ENCODE measurements at places on chromosomes 6 and 20.

GRCh38 chr20:50658804-50659380 is 32.5 kb downstream of the RIPOR3 start:
- no peak for DNase-seq

- no peak for DNase-seq
These were observed 12.1 kb upstream of the UBE2J1 start for GRCh38 chr6:89364586-89364985.

- DNase-seq, result peak; percentile 89
These were observed 2.1 kb downstream of the TAAR5 start for GRCh38 chr6:132587424-132587823.

- DNase-seq, result no peak
These were observed 9.5 kb downstream of the RPL10A start for GRCh38 chr6:35477551-35478179.

GRCh38 chr6:149754548-149754947 is 5.0 kb downstream of the PCMT1 start:
- DNase-seq, result peak; percentile 40

DNA sequence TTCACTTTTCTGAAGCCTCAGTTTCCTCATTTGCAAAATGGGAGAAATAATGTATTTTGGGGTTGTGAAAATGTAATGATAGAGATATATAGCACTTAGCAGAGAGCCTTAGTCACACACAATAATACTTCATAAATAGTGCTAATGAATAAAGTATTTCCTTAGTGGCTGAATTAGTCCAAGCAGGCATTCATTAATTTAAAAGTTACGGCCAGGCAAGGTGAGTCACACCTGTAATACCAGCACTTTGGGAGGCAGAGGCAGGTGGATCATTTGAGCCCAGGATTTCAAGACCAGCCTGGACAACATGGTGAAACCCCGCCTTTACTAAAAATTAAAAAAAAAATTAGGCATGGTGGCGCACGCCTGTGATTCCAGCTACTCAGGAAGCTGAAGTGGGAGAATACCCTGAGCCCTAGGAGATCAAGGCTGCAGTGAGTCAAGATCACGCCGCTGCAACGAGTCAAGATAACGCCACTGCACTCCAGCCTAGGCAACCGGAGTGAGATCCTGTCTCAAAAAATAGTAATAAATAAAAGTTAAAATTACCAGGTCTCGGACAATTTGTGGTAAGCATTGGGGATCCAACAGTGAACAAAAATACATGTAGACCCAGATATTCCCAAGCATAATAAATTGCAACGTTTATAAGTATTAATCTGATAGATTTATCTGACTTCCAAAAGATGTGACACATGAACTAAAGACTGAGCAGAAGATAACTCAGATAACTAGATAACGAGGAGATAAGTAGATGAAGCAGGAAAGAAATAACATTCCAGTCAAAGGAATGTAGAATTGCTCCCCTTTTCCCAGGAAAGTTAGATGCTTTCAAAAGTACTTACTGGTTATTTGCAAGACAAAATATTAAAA is 2.1 kb upstream of the IBTK start:
- DNase-seq, result no peak

- DNase-seq, result no peak
These were observed 78.7 kb upstream of the PRSS16 start for GRCh38 chr6:27168586-27169443.

DNA sequence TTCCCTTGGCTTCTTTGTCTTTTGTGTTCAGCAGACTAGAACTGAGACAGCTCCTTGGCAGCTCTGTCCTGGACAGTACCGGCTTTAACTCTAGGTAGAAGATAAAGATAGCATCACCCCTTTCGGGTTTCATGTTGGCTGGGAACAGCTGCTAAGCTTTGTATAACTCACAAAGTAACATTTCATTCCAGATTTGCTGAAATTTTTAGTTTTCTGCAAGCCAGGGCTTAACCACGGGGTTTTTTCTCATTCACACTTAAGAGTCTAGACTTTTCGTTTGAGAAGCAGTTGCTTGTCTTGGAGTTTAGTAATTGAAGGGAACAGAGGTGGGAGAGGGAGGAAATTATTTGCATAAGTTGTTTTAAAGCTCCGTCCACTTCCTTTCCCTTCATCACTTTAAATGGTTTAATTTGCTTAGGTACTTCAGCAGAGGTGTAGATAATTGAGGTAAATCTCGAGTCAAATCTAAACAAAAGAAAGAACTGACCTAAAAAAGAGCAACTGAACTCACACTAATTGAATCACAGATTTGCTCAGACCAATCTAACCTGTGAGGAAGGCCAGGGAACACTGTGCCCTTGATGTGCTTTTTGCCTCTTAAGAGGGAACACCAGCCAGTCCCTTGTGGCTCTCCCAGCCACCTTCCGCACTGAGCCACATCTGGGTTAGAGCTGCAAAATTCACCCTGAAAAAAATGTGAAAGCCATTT is 48.3 kb downstream of the RREB1 start:
- no peak for DNase-seq

DNA sequence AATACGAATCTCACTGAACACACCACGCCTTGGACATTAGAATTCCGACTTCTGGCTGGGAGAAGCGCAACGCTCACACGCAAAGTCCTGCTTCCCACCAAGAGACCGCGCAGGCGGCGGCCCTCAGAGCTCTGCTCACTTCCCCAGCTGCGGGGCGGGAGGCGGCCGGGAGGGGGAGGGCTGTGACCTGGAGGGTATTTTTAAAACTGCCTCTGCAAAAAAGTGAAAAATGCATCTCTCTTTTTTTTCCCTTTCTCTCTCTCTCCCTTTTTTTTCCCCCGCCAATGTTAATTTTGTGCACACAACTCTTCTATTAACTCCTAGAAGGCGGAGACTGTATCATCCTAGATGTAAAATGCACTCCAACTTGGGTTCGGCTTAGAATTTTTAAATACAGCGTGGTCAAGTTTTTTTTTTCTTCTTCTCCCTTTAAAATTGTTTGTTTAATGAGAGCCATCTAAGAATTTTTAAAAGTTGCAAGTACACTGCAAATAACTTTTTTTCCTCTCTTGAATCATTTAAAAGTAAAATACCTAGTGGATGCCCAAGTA is 66.4 kb downstream of the STX11 start:
- DNase-seq, result peak; percentile 6

GRCh38 chr6:87658516-87658915 is 43.5 kb downstream of the AKIRIN2 start:
- DNase-seq, result no peak

GRCh38 chr20:39452583-39453340 is 490.6 kb downstream of the DHX35 start:
- no peak for DNase-seq

DNA sequence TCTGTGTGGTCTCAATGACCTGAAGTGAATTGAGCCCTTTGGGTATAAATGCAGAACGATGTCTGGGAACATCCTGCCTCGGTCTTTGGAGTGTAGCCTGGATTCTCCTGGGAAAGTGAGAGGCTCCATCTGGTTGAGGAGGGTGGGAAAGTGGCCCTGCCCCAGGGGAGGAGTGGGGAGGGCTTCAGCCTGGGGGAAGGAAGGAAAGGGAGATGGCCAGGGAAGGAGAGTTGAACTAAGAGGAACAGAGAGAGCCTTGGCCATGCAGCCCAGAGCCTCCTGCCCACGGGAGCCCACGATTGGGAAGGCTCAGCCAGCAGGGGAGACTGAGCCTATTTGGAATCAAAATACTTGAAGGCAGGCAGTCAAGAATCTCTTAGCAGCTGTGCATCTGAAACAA is 2.3 kb upstream of the EPB41L1 start:
- no peak for DNase-seq

GRCh38 chr20:11676630-11677287 is 240.9 kb upstream of the BTBD3 start:
- DNase-seq, result no peak

- peak; percentile 36 for DNase-seq
These were observed at the start of gene ITPR3 for GRCh38 chr6:33620856-33621710. TSS of gene ITPR3 (plus strand) at chr6:33621322. CDS start at chr6:33621603, 281 bp downstream.

DNA sequence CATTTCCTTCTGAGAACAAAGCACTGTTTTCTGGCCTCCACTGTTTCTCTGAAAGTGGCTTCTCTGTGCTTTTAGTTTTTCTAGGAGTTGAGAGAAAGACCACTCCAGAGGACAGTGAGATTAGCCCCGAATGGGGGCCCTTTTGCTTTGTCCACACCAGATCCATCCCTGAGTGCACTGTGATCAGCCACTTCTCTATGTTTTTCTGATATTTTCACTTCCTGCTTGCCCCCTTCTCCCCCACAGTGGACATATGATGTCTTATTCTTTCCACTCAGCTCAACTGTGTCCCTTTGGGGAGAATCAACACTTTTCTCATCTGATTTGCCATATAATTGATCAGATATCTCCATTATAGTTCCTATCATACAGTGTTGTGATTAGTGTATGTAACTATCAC is 35.6 kb upstream of the HIVEP1 start:
- no peak for DNase-seq

DNA sequence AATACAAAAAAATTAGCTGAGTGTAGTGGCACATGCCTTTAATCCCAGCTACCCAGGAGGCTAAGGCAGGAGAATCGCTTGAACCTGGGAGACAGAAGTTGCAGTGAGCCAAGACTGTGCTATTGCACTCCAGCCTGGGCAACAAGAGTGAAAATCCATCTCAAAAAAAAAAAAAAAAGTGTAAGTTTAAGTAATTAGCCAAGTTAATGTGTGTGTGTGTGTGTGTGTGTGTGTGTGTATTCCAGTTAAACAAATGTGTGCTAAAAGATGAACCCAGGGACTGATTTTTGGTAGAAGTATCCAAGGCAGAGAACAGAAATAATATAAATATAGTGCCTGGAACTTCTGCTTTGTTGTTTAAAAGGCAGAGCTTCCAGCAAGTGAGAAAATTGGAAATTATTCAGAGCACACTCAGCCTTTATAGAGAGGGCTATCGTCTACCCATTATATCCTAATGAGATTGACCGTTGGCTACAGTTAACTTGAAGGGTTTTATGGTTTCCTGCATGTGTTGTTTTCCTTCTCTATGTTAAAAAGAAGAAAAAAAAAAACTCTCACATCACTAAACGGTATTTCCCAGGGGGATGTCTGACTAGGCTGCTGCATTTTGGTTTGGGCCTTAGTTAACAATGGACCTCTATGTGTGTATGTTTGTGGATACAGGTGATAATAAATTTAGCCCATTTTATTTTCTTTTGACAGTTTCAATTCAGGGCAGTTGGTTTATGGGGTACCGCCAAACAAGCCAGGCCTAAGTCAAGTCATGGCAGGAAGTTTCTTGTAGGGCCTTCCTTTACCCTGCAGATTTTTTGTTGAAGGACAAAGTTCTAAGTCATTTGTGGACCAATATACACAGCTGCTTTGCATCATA is 9.8 kb downstream of the SOX4 start:
- no peak for DNase-seq

DNA sequence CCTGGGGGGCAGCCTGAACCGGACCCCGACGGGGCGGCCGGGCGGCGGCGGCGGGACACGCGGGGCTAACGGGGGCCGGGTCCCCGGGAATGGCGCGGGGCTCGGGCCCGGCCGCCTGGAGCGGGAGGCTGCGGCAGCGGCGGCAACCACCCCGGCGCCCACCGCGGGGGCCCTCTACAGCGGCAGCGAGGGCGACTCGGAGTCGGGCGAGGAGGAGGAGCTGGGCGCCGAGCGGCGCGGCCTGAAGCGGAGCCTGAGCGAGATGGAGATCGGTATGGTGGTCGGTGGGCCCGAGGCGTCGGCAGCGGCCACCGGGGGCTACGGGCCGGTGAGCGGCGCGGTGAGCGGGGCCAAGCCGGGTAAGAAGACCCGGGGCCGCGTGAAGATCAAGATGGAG is 636 bp downstream of the SRF start:
- no peak for DNase-seq

DNA sequence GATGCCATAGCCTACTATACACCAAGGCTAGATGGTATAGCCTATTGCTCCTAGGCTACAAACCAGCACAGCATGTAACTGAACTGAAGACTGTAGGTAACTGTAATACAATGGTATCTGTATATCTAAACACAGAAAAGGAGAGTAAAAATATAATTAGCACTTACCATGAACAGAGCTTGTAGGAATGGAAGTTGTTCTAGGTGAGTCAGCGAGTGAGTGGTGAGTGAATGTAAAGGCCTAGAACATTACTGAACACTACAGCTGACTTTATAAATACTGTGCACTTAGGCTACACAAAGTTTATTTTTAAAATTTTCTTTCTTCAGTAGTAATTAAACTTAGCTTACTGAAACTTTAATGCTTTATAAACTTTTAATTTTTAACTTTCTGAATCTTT is 129.5 kb downstream of the BTBD9 start:
- no peak for DNase-seq

GRCh38 chr6:80005406-80005805 is 957 bp downstream of the TTK start:
- no peak for DNase-seq

DNA sequence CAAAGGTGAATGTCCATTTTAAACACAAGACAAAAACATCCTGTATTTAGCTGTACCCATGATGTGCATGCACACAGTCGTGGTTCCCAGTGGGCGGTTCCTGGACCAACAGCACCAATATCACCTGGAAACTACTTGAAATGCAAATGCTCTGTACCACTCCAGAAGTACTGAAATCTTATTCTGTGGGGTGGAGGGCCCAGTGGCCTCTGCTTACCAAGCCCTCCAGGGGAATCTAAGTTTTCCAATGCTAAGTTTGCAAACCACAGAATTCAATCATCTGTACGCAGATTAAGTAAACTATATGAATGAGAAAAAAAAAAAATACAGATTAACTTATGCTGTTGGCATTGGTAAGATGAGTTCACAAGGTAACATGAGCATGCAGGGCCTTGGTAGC is 14.1 kb downstream of the TRMT6 start:
- DNase-seq, result no peak

GRCh38 chr6:39289490-39289889 is 24.7 kb downstream of the KCNK17 start:
- peak; percentile 52 for DNase-seq

GRCh38 chr6:122799140-122799745 is 10.2 kb downstream of the SMPDL3A start:
- DNase-seq, result peak; percentile 5

GRCh38 chr6:125781314-125781868 is 9.4 kb upstream of the NCOA7 start:
- DNase-seq, result no peak

GRCh38 chr6:169701311-169701953 is 397 bp downstream of the WDR27 start:
- DNase-seq, result peak; percentile 13

GRCh38 chr6:73532293-73532692 is 11.5 kb upstream of the EEF1A1 start:
- no peak for DNase-seq

- DNase-seq, result no peak
These were observed 256.9 kb upstream of the SASH1 start for GRCh38 chr6:148085631-148086331.

All from inflammatory macrophage (primary cell).